ENCODE measurements at places on chromosomes 12 and 14. TPM values are rescaled to one million over a fixed set of nuclear protein-coding genes. Genes with fewer than 3 reads are reported as not detected.

The PRH2 gene
- not detected for total RNA-seq

The KRT71 gene
- total RNA-seq = not detected

The KLHL33 gene
- 0.59 TPM for total RNA-seq

The OR2AP1 gene
- not detected for total RNA-seq

The CMAS gene
- total RNA-seq = 35.6 TPM

The NKX2-1 gene
- 0.25 TPM for total RNA-seq

The POTEG gene
- total RNA-seq = not detected

The C12orf54 gene
- total RNA-seq = not detected

The IRF2BPL gene
- total RNA-seq = 37.7 TPM

The CLEC4A gene
- 2.0 TPM for total RNA-seq

The MYO1A gene
- total RNA-seq = 2.6 TPM

The UNC79 gene
- total RNA-seq = 0.05 TPM

The ATL1 gene
- total RNA-seq = 1.1 TPM

The PIGH gene
- total RNA-seq = 21.9 TPM

The ESPL1 gene
- total RNA-seq = 63.4 TPM

The MYH7 gene
- not detected for total RNA-seq

The PLEKHD1 gene
- 0.07 TPM for total RNA-seq

The TAS2R14 gene
- total RNA-seq = 0.97 TPM

The HRK gene
- not detected for total RNA-seq

The JPH4 gene
- total RNA-seq = 0.51 TPM

The HDAC7 gene
- 373 TPM for total RNA-seq

The CMKLR1 gene
- not detected for total RNA-seq

The FGD6 gene
- total RNA-seq = 0.41 TPM

The SRRM4 gene
- total RNA-seq = not detected

The PPP1R1A gene
- not detected for total RNA-seq

The YBX3 gene
- 273 TPM for total RNA-seq

All from activated CD8-positive, alpha-beta T cell treated with anti-CD3 and anti-CD28 coated beads for 36 hours (primary cell).